ENCODE measurements at places on chromosomes 13 and 19.
A peak's percentile ranks its signal among the peaks of the same experiment; 100 is the strongest.

GRCh38 chr19:38209152-38209551, 14.9 kb downstream of the DPF1 start:
- DNase-seq, result no peak

DNA sequence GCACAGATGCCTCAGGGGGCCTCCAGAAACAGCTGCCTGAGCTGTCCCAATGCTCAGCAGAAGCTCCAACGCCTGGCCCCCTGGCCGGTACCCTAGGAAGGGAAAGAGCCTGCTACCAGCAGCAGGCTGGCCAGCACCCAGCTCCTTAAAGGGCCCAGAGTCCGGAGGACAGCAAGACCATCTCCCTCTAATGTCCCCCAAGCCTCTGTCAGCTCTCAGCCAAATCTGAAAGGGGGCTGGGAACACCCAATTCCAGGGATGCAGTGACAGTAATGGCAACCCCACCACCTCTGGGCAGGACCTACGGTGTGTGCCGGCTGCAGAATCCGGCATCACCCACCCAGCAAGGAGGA, 4.2 kb downstream of the PPP6R1 start:
- DNase-seq, result peak; percentile 19

GRCh38 chr13:97307882-97308624, 85.9 kb downstream of the MBNL2 start:
- DNase-seq, result no peak

DNA sequence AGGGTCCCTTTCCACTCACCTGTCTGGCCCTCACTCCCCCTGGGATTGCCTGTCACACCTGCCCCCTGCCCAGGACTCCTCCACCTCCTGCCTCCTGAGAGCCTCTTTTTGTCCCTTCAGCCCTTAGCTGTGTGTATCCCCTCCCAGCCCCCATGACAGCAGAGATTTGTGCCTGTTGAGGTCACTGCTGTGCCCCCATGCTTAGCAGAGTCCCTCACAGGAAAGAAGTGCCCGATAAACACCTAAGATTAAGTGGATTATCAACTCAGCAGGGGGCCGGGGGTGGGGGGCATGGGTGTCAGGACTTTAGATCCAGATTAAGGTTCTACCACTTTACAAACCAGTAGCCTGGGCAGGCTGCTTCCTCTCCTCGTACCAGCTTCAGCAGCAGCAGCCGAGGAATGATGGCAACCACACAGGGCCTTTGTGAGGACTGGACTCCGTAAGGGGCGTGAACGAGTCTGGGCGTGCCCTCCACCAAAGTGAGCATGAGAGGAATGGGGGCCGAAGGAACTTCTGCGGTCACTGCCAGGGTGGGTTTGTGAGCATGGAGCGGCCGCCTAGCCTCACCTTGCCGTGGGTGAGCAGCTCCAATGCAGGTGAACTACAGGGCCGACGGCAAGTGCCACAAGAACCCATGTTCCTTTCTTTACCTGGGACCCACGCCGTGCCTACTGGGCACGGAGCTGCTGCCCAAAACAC, 36.1 kb downstream of the ZNF787 start:
- no peak for DNase-seq

DNA sequence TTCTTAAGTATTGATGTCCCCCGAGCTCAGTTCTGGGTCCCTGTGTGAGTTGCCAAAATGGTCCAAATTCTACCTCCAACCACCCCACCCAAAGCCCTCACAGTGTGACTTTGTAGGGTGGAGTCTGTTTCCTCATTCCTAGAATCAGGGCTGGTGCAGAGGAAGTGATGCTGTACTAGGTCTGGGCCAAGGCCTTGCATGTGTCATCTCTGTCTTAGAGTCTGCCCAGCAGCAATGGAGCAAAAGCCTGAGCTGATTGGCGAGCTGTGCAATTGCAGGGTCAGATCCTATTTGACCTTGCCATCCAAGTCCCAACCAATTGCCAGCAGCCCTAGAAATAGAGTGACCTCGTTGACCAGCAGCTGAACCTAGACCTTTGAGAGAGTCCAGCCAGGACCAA, 97.0 kb upstream of the ANKRD10 start:
- no peak for DNase-seq

GRCh38 chr13:92560883-92561282, 665.7 kb upstream of the GPC6 start:
- no peak for DNase-seq

- no peak for DNase-seq
Observed at GRCh38 chr13:55229906-55230569, 1910.7 kb upstream of the PRR20A start.

- no peak for DNase-seq
Observed at GRCh38 chr13:49667773-49668172, 23.5 kb downstream of the EBPL start.

DNA sequence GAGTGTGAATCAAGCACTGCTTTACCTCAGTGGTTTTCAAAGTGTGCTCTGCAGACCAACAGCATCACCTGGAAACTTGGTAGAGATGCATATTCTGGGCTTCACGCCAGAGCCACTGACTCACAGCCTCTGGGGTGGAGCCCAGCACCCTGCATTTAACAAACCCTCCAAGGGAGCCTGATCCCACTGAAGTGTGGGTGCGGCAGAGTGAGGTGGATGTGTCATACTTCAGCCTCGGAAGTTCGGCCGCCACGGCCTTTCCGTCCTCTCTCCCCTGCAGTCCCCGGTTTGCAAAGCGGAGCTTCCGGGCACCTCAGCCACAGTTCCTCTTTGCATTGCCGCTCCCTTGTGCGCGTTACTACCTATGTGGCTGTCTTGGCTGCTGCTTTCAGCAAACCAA, 33.3 kb upstream of the MICU2 start:
- no peak for DNase-seq

- no peak for DNase-seq
Observed at GRCh38 chr19:20325151-20325550, 158.1 kb downstream of the ZNF486 start.

GRCh38 chr13:52644108-52644507, 1.9 kb downstream of the HNRNPA1L2 start:
- no peak for DNase-seq

DNA sequence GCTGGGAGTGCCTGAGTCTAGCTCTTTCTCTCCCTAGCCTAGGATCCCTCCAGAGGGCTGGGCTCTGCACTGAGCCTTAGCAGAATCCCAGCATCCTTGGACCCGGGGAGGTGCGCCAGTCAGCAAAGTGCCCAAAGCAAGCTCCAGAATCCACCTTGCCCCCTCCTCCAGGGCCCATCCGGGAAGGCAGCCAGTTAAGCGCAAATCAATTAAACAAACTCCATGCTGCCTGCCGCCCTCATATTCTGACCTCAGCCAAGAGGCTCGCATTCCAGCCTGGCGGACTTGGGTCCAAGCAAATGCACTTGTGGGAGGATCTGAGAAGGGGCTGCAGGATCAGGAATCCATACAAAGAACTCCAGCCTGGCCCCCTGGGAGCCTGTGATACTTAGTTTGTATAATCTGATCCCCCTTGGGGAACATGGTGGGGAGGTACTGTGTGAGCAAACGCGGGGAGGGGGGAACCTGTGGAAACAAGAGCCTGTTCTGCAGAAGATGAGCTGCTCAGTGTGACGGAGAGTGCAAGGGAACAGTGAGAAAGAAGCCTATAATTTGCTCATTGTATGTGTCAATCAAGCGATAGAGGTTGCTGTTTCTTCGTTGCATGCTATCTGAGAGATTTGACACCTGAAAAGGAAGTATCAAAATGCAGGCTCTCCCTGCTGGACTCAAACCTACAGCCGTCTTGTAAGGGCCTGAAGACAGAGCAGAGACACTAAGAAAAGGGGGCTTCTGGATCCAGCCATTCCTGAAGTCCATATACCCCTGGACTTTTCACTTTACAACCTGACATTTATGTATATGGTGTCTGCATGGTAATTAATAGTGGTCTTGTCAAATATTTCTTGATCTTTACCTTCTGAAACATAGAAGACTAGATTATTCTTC, 29.4 kb downstream of the ZNRF4 start:
- DNase-seq, result no peak

- no peak for DNase-seq
Observed at GRCh38 chr19:35596366-35596999, 10.5 kb downstream of the PMIS2 start.

DNA sequence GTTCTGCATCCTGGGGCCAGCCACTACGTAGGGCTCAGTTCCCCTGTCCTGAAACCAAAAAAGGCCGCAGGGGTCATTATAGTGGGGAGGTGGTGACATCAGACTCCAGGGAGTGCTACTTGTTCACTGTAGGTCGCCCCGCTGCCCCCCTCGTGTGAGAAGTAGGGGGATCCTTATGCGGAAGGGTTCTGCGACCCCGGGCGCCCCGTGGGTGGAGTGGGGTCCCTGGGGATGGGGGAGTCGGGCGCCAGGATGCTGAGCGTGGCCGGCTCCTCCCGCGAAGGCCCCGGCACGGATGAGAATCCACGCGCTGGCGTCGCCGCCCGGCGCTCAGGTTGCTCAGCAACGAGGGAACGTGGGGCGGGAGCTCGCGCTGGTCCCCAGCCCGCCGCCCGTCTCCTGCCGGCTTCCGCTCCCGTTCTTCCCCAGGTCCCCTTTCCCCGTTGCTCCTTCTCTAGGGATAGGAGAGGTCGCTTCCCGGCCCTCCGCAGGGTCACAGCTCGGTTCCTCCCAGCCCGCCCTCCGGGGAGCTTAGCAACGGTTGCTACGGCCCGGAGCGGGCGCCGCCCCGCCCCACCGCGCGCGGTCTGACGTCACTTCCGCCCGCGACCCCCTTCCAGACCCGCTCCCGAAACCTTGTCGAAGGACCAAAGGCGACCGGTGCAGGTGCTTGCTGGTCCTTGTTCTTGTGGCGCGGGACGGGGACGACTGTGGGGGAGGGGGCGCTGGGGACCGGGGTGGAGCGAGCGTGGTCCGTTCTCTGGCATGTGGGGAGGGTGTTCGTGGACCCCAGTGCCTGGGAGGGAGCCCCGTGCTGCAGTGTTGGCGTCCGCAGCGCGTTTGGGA, at the start of gene NAT14:
Gene NAT14, plus strand, starts transcription at position 596 of the 846 bp plus-strand sequence. CDS start 521 bp downstream, outside the sequence.
- peak; percentile 53 for DNase-seq

GRCh38 chr13:32115066-32115465, 83.5 kb downstream of the FRY start:
- DNase-seq, result no peak

GRCh38 chr13:42798118-42798517, 16.7 kb downstream of the FAM216B start:
- DNase-seq, result no peak

DNA sequence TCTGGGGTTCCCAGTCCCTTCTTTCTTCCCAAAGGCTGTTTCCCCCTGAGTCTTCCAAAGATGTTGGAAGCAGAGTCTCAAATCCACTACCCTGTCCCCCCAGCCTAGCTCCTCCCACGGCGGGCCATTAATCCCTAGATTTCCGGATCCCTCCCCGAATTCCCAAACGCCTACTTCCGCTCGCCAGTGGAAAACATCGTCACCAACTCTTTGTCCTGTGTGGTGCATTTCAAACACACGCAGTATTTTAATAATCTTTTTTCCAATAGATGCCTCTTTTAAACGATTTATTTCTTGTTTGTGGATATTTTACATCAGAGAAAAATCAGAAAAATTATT, 610 bp downstream of the ZNF791 start:
- DNase-seq, result no peak

DNA sequence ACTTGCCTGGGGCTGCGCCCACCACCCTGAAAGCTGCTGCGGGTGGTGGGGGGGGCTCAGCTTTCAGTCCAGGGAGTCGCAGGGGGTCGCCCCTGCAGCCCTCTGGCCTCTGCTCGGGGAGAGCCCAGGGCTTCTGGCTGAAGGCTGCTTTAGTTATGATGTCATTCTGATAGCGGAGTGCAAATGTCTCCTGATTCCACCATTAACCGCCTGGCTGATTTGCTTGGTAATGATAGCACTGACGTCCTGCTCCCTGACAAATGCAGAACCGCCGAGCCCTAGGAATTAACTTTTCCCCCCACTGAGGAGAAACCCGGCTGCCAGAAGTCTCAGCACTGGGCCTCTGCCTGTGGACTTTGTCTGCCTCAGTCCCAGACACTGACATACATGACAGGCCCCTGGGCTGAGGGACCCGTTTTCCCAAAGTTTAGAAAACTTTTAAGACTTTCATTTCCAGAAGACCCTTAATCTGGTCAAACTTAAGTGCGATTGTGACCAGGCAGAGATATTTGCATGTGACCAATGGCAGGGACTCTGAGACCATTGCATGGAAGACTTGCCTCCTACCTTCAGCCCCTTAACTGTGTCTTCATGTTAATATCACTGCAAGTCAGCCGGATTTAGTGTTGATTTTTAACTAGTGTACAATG, 142.5 kb upstream of the ZNF536 start:
- no peak for DNase-seq
